ENCODE measurements at places on chromosomes 2 and 18. TPM values are rescaled to one million over a fixed set of nuclear protein-coding genes. Genes with fewer than 3 reads are reported as not detected.

GRCh38 chr2:74979844-74980243 is 21.4 kb downstream of the POLE4 start:
- H3K27ac ChIP-seq = no peak overlapping the region
- no peak overlapping the region for H3K4me3 ChIP-seq
- H3K36me3 ChIP-seq = no peaks in the 10 kb centered on the region
- no peaks in the 10 kb centered on the region for H3K27me3 ChIP-seq
- no peaks in the 10 kb centered on the region for H3K4me1 ChIP-seq

DNA sequence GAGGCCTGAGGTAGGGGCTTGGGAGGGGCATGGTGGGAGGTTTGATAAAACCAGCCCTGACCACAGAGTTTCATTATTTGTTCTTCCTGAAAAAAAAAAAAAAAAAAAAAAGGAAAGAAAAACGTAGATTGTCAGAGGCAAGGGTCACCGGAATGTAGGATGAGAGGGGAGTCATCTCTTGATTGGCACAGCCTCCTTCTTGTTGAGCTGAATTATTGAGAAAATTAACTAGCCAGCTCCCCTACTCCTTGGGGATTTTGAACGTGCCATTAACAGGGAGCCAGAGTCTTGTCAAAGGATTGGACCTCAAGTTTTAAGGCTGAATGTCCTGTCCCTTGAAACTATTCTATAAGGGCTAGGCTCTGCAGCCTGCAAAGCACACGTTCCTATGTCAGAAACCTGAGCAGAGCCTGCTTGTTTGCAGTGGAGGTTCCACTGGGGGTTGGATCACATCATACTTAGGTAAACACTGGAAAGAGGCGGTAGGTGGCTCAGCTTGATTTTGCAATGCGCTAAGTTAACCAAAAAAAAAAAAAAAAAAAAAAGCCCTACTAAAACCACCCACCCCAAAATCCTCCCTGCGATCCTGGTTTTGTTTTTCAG is 2.3 kb downstream of the INHBB start:
- no peaks in the 10 kb centered on the region for H3K36me3 ChIP-seq
- H3K4me1 ChIP-seq = peaks cover 47% of the 10 kb centered on the region
- H3K4me3 ChIP-seq = no peak overlapping the region
- H3K27ac ChIP-seq = no peak overlapping the region

- no peak overlapping the region for H3K4me3 ChIP-seq
- no peaks in the 10 kb centered on the region for H3K27me3 ChIP-seq
- no peak for DNase-seq
- H3K27ac ChIP-seq = no peak overlapping the region
- H3K36me3 ChIP-seq = peaks cover 10% of the 10 kb centered on the region
Observed at GRCh38 chr2:96342085-96342484, 6.5 kb downstream of the NCAPH start.

- H3K27me3 ChIP-seq = peaks cover 5% of the 10 kb centered on the region
- H3K4me3 ChIP-seq = no peak overlapping the region
- H3K4me1 ChIP-seq = no peaks in the 10 kb centered on the region
- H3K27ac ChIP-seq = no peak overlapping the region
Observed at GRCh38 chr2:149399934-149400615, 69.7 kb downstream of the LYPD6 start.

GRCh38 chr2:191857259-191857805 is 10.4 kb upstream of the CAVIN2 start:
- H3K27me3 ChIP-seq = no peaks in the 10 kb centered on the region
- no peak overlapping the region for H3K4me3 ChIP-seq
- DNase-seq = no peak
- no peaks in the 10 kb centered on the region for H3K36me3 ChIP-seq
- peaks cover 6% of the 10 kb centered on the region for H3K4me1 ChIP-seq

GRCh38 chr2:44834656-44835055 is 106.8 kb upstream of the SIX3 start:
- no peaks in the 10 kb centered on the region for H3K27me3 ChIP-seq
- H3K4me1 ChIP-seq = no peaks in the 10 kb centered on the region
- no peak overlapping the region for H3K4me3 ChIP-seq

GRCh38 chr2:77487074-77487803 is 34.9 kb downstream of the LRRTM4 start:
- no peaks in the 10 kb centered on the region for H3K27me3 ChIP-seq
- H3K36me3 ChIP-seq = no peaks in the 10 kb centered on the region
- no peaks in the 10 kb centered on the region for H3K4me1 ChIP-seq

- no peak overlapping the region for H3K27ac ChIP-seq
- H3K36me3 ChIP-seq = no peaks in the 10 kb centered on the region
- no peak overlapping the region for H3K4me3 ChIP-seq
- DNase-seq = no peak
- H3K4me1 ChIP-seq = no peaks in the 10 kb centered on the region
Observed at GRCh38 chr18:21444465-21445212, 155.9 kb downstream of the ESCO1 start.

- no peaks in the 10 kb centered on the region for H3K36me3 ChIP-seq
- DNase-seq = no peak
- no peak overlapping the region for H3K27ac ChIP-seq
- H3K27me3 ChIP-seq = no peaks in the 10 kb centered on the region
Observed at GRCh38 chr2:144944546-144945220, 424.8 kb upstream of the ZEB2 start.

DNA sequence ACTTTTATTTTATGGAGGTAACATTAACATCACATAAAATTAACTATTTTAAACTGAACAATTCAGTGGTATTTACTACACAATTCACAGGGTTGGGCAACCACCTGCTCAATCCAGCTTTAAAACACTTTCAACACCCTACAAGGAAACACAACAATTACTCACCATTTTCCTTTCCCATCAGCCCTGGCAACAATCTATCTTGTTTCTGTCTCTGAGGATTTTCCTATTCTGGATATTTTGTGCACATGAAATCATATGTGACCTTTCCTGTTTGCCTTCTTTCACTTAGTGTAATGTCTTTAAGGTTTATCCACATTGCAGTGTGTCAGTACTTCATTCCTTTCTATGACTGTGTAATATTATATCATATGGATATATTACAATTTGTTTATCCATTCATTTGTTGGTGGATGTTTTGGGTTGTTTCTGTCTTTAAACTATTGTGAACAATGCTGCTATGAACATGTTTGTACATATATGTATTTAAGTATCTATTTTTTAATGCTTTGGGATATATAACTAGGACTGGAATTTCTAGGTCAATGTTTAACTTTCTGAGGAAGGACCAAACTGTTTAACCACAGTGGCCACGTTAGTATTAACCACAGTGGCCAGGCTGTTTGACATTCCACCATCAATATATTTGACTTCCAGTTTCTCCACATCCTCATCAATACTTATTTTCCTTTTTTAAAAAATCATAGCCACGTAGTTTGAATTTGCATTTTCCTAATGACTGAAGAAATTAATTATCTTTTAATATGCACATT is 72.4 kb upstream of the KIF5C start:
- no peak for DNase-seq
- H3K27ac ChIP-seq = no peak overlapping the region
- no peaks in the 10 kb centered on the region for H3K36me3 ChIP-seq
- no peak overlapping the region for H3K4me3 ChIP-seq
- no peaks in the 10 kb centered on the region for H3K4me1 ChIP-seq

DNA sequence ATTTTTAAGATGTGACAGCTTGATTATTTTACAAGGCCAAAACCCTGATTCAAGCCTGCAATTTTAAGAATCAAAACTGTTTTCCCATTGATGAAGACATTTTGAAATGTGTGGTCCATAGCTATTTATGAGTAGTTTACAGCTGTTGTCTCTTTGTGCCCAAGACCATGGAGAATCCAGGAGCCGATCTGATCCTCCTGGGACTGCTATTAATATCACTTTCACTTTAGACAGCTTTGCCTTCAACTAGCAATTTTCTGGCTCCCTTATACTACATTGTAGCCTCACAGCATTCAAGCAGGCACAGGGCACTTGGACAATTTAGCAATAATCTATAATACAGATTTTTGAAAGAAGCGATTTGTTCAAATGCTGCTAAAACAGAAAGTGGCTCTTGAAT is 172.9 kb downstream of the SLC8A1 start:
- no peak overlapping the region for H3K4me3 ChIP-seq
- no peak for DNase-seq
- H3K27ac ChIP-seq = no peak overlapping the region
- peaks cover 7% of the 10 kb centered on the region for H3K4me1 ChIP-seq
- H3K27me3 ChIP-seq = no peaks in the 10 kb centered on the region

DNA sequence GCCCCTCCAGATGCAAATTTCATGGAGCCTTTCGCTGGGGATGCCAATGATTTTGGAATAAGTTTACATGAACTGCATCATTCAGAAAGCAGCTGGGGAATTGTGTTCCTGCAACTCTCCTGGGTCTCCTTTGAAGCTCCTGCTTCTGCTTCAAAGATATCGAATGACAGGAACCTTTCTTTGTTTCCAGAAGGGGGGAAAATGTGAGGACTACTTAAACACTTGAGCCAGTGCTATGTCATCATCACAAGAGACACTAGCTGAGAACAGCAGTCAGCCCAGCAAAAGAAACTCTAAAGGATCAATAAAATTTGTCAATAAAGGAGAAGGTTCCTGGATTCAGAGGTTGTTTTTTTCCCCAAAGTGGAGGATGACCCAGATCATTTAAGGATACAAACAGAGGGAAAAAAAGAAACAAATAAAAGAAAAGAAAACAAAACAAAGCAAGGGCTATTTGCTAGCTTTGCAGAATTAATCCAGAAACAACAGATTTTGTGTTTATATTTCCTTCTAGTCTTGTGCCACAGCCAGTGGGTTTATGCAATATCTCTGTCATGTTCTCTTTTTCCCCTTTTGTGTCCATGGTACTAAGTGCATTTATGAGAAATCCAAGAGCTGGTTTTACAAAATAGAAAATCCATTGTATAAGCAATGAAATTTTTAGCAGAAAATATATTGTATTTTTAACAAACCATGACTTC is 463.7 kb downstream of the CDH2 start:
- H3K27ac ChIP-seq = no peak overlapping the region
- H3K27me3 ChIP-seq = no peaks in the 10 kb centered on the region
- no peak for DNase-seq
- H3K4me3 ChIP-seq = no peak overlapping the region
- H3K4me1 ChIP-seq = no peaks in the 10 kb centered on the region

DNA sequence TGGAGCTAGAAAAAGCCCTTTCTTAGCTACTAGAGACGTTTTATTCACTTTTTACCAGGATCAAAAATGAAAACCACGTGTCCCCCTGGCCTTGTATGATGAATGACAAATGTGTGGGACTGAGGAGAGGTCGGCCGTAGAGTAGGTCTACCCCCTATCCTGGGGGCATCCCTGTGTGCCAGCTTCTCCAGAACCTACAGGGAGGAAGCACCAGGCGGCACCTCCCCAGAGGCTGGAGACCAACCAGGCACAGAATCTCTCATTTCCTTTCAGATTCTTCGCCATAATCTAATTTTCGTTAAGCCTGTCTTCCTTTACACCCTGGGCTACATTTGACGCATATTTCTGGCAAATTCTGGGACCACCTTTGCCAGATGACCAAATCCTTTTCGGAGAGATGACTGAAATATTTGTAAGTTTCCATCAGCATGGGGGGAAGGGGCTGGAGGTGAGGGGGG is 15.9 kb downstream of the TWIST2 start:
- H3K27ac ChIP-seq = peak overlapping the region; percentile 78
- no peak overlapping the region for H3K4me3 ChIP-seq
- no peaks in the 10 kb centered on the region for H3K27me3 ChIP-seq
- peaks cover 18% of the 10 kb centered on the region for H3K4me1 ChIP-seq

DNA sequence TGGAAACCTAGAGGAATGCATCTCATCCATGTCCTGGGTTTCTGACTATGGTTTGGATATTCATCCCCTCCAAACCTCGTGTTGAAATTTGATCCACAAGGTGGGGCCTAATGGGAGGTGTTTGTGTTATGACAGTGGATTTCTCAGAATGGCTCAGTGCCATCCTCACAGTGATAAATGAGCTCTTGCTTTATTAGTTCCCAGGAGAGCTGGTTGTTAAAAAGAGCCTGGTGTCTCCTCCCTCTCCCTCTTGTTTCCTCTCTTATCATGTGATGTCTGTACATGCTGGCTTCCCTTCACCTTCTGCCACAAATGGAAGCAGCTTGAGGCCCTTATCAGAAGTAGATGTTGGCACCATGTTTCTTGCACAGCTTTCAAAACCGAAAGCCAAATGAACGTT is 424.3 kb downstream of the DCC start:
- no peak overlapping the region for H3K27ac ChIP-seq
- DNase-seq = no peak
- H3K4me1 ChIP-seq = no peaks in the 10 kb centered on the region
- H3K27me3 ChIP-seq = no peaks in the 10 kb centered on the region
- no peak overlapping the region for H3K4me3 ChIP-seq

- H3K4me1 ChIP-seq = no peaks in the 10 kb centered on the region
- H3K27ac ChIP-seq = no peak overlapping the region
- no peak for DNase-seq
- no peaks in the 10 kb centered on the region for H3K36me3 ChIP-seq
Observed at GRCh38 chr2:187642498-187642897, 88.3 kb upstream of the TFPI start.

GRCh38 chr18:24941174-24941951 is 410.6 kb downstream of the ZNF521 start:
- DNase-seq = no peak
- no peak overlapping the region for H3K4me3 ChIP-seq
- H3K4me1 ChIP-seq = no peaks in the 10 kb centered on the region
- H3K27ac ChIP-seq = no peak overlapping the region
- no peaks in the 10 kb centered on the region for H3K36me3 ChIP-seq

- no peaks in the 10 kb centered on the region for H3K36me3 ChIP-seq
- no peak overlapping the region for H3K4me3 ChIP-seq
- H3K27me3 ChIP-seq = no peaks in the 10 kb centered on the region
- DNase-seq = no peak
Observed at GRCh38 chr2:30465171-30465545, 18.1 kb downstream of the LCLAT1 start.

- DNase-seq = no peak
- H3K4me3 ChIP-seq = no peak overlapping the region
- H3K27me3 ChIP-seq = no peaks in the 10 kb centered on the region
- no peak overlapping the region for H3K27ac ChIP-seq
- H3K36me3 ChIP-seq = no peaks in the 10 kb centered on the region
Observed at GRCh38 chr18:33839452-33840211, 261.6 kb downstream of the ASXL3 start.

DNA sequence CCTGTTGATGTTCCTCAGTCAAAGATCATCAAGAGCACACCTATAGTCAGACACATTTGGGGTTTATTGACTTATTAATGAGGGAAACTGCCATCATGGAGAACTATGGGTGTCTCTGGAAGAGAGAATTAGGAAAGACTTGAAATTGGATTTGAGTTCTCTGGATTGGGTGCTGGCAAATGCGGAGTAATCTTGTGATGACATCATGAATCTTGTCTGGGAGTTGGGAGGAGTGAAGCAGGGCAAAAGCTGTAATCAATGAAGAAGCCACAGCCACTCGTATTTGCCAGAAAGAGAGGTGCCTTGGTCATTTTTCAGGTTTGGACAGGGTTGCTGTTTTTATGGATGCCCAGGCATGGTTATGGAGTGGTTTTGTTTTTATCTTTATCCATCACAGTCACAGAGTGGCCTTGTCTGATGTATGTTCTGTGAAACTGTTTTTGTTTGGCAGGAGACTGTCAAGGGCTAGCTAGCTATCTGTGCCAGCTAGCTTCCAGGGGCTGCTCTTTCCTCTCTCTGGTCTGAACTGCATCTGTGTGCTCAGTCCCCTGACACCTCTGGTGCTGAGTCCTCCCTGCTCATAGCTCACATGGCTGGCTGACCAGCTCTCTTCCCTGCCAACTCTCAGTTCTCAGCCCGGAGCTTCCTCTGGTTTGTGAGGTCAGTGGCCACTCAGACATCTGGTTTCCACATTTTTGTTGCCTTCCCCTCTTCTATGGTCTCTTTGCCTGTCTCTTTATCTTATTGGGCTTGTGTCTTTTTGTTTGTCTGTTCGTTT is 193.4 kb upstream of the RMP24 start:
- no peaks in the 10 kb centered on the region for H3K36me3 ChIP-seq
- DNase-seq = no peak
- no peak overlapping the region for H3K4me3 ChIP-seq
- no peaks in the 10 kb centered on the region for H3K4me1 ChIP-seq
- H3K27ac ChIP-seq = no peak overlapping the region

TMEM198 gene
- total RNA-seq = 3.5 TPM

THAP4 gene
- total RNA-seq = 36.5 TPM

ANKRD23 gene
- 3.0 TPM for total RNA-seq

ETAA1 gene
- 12.7 TPM for total RNA-seq

CXCR4 gene
- total RNA-seq = 21.3 TPM

Data from left lung (tissue), 14 donors.